ENCODE measurements at places on chromosomes 12 and 14.

DNA sequence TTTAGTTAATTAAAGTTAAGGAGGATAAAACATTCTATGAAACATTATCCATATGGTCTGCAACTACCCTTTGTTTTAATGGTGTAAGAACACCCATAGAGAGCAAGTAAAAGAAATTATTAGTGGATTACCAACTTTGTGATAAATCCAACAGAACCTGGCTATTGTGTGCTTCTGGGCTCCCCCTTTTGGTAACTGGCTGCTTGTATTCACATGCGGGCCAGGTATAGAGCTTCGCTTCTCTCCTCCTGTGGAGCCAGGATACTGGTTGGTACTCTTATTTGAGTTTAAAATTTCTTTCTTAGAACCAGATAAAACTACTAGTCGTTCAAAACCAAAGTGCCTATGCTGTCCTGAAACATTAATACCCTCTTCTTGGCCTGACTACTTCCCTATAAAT, 81.0 kb downstream of the PTPRR start:
- DNase-seq = no peak

DNA sequence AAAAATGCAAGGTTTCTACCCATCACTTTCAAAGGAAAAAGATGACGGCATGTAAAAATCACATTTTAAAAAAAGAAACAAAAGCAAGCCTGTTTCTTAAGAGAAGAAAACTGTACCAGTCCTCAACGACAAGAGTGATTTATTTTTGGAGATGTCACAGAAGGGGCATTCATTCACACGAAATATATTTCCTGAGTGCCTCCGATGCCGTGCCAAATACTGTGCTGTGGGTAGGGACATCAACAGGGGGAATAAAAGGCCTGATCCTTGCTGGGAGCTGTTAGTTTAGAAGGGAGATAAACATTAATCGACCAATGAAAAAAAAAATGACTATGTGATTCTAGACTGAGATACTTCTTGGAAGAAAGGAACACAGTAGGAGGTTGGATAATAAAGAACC, 297.5 kb upstream of the SOX5 start:
- DNase-seq = no peak

GRCh38 chr12:43453761-43454160, 98.2 kb downstream of the ADAMTS20 start:
- DNase-seq = no peak

GRCh38 chr12:84978921-84979320, 57.2 kb downstream of the TSPAN19 start:
- no peak for DNase-seq

DNA sequence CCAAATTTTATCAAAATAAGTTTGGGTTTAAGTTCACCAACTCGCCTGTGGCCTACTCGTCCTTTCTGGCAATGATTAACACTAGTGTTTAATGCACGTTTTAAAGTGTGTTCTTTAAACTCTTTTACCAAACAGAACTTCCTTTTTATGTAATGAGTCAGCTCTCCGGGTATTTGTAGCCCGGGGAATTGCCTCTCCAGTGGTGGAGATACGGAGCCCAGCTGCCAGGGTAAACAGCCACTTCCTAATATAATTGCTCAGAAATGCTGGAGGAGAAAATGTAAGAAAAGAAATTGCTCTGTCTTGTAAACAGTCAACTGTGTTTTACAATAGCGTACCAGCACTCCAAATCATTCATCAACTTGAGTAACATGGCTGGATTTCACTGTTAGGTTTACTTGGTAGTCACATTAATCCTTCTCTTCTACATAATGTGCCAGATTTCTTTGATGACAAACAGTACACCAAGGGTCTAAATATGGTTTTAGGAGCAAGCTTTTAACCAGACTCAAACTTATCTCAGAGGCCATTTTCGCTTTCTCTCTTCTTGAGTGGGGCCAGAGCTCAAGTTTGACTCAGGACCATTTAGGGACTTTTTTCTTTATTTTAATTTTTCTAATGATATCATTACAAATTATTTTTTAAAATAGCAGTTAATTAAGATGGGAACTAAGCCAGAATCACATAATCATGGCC, 101.2 kb upstream of the SLC38A2 start:
- DNase-seq = no peak

GRCh38 chr14:76900682-76901081, 74.5 kb downstream of the LRRC74A start:
- DNase-seq = no peak

Measured in activated CD8-positive, alpha-beta memory T cell treated with anti-CD3 and anti-CD28 coated beads for 24 hours (primary cell).